ENCODE measurements at places on chromosomes 1 and 21.

DNA sequence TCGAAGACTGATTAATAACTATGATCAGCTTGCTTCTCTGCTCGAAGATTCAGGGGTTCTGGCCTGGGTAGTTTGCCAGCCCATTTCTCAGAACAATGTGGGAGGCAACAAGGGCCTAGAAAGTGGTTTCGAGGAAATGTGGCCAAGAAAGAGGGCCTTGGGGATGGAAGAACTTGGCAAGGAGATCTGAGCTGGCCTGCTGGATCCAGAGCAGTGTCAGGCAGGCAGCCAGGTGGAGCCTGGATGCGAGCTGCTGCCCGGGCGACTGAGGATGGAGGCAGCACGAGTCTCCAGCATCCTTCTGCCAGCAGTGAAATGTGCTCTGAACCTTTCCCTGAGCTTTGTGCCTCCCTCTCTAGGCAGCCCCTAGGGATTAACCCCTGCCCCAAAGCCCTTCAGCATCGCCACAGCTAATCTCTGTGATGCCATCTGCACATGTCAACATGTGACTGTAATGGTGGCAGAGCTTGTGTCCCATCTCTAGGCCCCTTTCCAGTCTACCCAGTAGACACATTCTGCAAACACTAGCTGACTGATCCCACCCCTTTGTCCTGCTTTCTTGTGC, 61.0 kb upstream of the NEK2 start:
- peak; percentile 62 for DNase-seq

DNA sequence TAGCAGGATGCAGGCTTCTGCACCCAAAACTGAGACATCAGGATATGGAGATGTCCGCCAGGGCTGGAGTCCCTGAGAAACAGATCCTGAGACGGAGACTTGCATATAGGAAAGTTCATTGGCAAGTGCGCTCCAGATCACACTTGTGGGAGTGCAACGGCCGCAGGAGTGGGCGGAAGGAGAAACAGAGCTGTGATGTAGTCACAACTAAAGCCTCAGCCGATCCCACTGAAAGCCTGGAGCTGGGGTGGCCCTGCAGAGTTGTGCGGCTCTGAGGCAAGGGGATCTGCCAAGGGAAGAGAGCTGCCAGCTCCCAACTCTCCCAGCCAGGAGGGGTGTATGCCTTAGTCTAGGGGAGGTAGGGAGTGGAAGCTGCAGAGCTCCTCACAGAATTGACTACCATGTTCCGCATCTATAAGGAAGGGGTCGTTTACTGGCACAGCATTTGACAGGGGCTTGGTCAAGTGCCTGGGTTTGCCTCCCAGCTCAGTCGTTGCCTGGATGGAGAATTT, 42.1 kb upstream of the PLA2G2C start:
- DNase-seq, result no peak

GRCh38 chr1:21652101-21652936, 16.8 kb downstream of the RAP1GAP start:
- no peak for DNase-seq

DNA sequence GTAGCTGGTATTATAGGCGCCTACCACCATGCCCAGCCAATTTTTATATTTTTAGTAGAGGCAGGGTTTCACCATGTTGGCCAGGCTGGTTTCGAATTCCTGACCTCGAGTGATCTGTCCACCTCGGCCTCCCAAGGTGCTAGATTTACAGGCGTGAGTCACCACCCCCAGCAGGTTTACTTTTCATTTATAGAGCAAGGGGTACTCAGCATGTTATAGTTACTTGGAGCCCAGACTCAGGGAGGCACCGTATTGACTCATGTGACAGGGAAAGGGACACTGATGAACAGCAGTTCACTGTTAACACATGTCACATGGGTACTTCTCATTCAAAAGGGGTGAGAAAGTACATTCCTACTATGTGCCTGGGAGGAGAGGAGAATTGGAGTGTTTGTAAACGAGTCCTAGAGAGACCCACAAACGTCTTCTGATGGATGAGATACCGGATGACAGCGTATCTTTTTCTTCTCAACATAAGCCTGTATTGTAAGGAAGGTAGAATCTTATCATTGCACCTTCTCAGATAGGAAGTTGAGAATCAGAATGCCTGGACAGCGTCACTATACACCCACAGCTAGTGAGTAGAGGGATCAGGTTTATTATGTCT, 510.0 kb downstream of the USP25 start:
- no peak for DNase-seq

DNA sequence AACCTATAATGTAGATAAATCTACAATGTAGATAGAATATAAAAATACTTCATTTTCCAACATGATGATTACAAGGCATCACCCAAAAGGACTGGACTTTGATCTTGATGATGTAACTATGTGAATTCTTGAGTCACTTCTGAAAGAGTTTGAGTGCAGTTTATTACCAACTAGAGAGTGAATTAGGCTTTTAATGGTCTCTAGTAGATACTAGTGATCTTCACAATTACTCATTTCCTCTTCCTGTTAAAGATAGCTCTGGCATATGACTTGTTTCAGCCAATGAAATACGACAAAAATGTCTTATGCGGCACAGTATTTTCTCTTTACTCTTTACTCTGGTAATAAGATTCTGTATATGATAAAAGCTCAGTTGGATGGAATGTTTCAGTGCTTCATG, 1588.1 kb upstream of the B3GALT2 start:
- no peak for DNase-seq

- DNase-seq, result no peak
These were observed 59.2 kb downstream of the TBX15 start for GRCh38 chr1:118928739-118929554.

DNA sequence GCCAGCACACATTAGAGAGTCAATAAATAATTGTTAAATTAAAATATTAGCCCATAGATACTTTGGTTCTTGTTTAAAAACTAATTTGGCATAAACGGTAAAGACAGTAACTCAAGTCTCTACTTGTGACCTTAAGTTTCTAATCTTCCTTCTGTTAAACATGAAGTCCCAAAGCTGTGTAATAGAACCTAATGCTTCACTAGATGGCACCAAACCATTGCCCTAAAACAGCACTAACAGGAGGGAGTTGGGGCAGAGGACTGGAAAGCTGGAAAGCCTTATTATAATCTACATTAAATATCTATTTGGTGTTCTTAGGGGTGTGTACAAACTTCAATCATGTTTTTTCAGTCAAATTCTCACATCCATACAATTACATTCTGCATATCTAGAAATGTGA, 176.7 kb downstream of the OLFM3 start:
- DNase-seq, result no peak

DNA sequence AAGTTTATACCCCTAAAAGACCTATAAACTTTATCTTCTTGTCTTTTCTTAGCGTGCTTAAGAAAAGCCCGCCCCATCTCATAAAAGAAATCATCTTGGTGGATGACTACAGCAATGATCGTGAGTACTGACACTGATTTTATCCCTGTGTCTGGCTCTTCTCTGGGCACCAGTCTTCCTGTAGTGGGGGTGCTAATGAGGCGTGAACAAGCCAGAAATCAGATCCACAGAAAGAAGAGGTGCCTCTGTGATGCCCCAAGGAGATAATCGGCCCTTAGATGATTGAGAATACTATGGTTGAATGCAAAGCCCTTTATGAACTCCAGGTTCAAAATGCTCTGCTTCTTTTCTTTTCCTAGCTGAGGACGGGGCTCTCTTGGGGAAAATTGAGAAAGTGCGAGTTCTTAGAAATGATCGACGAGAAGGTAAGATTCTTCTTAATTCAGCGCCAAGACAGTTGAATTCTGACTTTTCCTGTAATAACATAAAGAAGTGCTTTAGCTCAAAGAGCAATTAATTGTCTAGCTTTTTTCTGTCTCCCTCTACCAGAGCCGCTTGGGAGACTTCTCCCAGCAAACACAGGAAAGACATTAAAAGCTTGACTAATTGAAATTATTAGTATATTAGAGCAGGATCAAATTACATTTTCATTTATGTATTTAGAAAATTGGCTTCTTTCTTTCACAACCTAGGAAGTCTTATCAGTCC, 169.4 kb downstream of the GALNT2 start:
- DNase-seq, result no peak

Data from sciatic nerve (tissue), 2 donors.